ENCODE measurements at places on chromosomes 13 and 19.

DNA sequence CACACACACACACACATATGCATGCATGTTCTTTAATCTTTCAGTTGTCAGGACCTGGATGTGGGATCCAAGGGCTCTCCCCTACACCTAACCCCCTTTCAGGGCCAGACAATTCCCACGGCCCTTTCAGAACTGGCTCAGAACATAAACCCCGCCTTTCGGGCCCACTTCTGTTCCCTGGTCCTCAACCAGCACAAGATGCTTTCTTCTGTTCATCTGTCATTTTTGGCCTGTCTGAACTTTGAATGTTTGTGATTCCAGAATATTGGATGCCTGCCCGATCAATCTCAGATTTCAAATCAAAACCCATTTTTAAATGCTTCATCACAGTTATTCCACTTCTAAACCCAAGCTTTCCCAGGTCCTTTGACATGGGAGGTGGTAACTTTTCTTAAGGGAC is 167.3 kb downstream of the USP12 start:
- DNase-seq, result no peak

DNA sequence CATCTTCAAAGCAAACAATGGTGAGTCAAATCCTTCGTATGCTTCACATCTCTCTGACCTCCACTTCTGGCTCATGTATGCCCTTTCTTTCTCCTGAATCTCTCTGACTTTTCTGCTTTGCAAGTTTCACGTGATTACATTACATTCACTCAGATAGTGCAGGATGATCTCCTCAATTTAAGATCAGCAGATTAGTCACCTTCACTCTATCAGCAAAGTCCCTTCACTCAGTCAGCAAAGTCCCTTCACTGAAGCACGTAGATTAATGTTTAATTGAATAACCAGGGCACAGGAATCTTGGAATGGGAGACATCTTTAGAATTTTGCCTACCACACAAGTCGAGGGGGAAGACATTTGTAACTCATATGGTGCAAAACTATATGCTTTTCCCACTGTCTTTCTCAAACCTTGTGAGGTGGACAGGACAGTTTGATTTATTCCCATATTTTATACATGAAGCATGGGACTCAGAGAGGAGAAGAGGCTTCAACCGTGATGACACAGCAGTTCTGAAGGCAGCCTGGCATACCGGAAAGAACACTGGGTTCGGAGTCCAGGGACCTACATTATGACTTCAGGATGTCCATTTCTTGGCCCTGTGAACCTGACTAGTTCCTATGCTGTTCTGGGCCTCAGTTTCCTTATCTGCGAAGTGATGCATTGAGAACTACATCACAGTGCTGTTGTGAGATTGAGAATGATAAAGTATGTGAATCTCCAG is 23.3 kb downstream of the SIGLECL1 start:
- no peak for DNase-seq

DNA sequence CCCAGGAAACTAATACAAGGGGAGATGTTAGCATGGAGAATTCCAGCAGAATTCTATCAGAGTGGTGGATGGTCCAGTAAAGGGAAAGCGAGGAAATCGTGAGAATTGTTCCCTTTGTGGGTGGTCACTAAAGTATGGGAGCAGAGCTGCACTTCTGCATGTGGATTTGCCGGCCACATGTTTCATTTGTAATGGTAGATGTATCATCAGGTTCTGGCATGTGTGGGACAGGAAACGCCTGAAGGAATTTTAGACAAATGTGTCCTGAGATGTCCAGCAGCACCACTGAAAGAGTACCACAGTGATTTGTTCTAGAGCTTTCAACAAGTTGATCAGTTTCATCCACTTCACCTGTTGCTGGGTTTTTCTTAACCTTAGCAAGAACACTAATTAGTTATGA is 308.4 kb downstream of the SHISA2 start:
- DNase-seq, result peak; percentile 42

GRCh38 chr13:32310134-32310706 is 4.9 kb downstream of the ZAR1L start:
- DNase-seq, result peak; percentile 62

- no peak for DNase-seq
These were observed 6.3 kb upstream of the F10 start for GRCh38 chr13:113116206-113116800.

GRCh38 chr19:13652810-13653590 is 111.3 kb upstream of the MRI1 start:
- no peak for DNase-seq

GRCh38 chr13:110548891-110549794 is 12.4 kb downstream of the RAB20 start:
- DNase-seq, result no peak

DNA sequence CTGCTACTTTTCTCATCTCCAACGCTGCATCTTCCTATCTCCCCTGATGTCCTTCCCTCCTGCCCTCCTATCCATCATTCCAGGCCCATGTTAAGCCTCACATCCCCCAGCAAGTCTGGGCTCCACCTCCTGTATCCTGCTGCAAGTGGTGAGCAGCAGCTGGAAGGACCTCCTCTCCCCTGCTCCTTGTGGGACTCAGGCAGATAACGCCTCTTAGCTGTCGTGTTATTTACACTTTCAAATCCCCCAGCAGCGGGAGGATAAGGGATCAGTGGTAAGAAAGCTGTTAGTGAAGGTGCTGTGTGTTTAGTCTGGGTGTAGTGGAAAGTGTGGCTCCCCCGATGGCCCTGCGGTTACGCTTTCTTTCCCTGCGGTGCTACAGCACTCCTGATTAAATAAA is 211.9 kb downstream of the ZNF536 start:
- no peak for DNase-seq

- DNase-seq, result no peak
These were observed 14.6 kb downstream of the AP2A1 start for GRCh38 chr19:49781394-49781793.

- no peak for DNase-seq
These were observed 4.3 kb downstream of the RGCC start for GRCh38 chr13:41461527-41462139.
